ENCODE measurements at places on chromosomes 11 and 22. TPM values are rescaled to one million over a fixed set of nuclear protein-coding genes. Genes with fewer than 3 reads are reported as not detected.

Gene C11orf87
- under 0.01 TPM for total RNA-seq

Gene TMEM25
- 23.2 TPM for total RNA-seq

Gene ACTN3
- total RNA-seq, result 0.09 TPM

Gene GLYATL2
- total RNA-seq, result 1.8 TPM

Gene OSBP
- 43.4 TPM for total RNA-seq
